GM03348 (cell line): ENCODE measurements at places on chromosomes 13 and 19.

GRCh38 chr13:43985422-43986072 lies 105.8 kb downstream of the LACC1 start:
- DNase-seq: no peak

DNA sequence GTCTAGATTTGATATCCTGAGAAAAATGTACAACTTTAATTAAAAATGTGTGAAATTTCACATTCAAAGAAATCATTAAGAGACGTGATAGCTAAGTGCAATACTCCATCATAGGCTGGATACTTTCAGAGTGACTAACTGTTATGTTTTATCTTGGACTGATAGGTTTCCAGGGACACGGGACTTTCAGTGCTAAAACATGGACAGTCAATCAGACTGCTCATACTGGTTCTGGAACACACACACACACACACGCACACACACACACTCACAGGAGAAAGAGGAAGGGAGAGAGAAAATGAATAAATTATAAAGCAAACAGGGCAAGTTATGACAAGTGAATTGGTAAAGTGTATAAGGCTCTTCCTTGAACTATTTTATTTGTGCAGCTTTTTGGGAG lies 955.9 kb downstream of the SLITRK5 start:
- DNase-seq: no peak

GRCh38 chr19:11425719-11426457 lies 6.8 kb upstream of the RGL3 start:
- DNase-seq: no peak

- DNase-seq: no peak
These were observed 30.4 kb downstream of the ZNF536 start for GRCh38 chr19:30402436-30403202.

DNA sequence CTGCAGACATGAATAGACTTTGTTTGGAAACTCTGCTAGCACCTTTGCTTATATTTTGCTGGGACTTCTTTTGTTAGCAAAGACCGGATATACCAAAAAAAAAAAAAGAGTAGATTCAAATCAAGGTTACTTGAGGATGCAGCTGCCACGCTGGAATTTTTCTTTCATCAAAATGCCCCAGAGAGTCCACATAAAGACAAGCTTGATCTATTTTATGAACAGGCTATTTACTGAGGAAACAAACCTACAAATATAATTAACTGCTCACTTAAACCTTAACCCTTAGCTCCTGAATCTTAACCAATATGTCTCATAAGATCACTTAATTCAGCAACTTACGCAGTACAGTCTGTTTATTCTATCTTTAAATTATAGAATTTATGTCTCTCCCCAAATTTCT lies 27.1 kb upstream of the DOCK9 start:
- DNase-seq: no peak

GRCh38 chr13:34521171-34521570 lies 420.9 kb upstream of the NBEA start:
- no peak for DNase-seq

DNA sequence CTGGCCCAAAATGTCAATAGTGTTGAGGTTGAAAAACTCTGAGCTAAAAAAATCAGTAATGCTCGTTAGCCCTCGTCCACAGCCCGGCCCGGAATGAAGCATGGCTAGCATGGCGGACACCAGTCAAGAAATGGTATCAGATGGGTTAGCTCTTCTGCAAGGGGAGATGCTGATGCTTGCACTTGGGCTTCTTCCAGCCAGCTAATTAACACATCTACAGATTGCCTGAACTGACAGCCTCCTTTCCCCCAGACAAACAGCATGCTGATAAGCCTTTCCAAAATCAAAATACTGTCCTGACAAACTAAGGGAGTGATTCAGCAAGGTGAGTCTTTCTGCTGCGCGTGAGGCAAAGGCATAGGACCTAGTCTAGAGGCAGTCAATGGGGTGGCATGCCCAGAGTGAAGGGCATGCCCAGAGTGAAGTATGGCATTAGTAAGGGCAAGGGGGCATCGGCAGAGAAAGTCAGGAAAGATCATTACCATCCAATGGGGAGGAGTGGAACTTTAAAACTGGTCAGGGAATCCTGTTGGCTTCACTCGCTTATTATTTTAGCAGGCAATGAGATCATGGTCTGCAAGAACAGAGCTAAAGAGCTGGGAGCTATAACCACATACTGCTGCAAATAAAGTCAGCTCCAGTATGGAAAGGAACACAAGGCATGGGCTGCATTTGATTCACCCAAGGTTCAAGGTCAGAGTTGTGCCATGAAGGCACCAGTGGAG lies 30.2 kb upstream of the UBE2L5 start:
- no peak for DNase-seq

DNA sequence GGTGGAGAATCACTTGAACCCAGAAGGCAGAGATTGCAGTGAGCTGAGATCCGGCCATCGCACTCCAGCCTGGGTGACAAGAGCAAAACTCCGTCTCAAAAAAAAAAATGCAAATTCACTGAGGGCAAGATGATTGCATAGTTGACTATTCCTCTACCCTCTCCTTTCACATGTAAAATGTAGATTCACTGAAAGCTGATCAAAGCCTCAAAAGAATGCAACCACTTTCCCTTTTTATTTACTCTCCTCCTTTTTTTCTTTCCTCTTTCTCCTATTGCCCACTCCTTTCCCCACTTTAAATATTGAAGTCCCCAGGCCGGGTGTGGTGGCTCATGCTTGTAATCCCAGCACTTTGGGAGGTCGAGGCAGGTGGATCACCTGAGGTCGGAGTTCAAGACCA lies 6.3 kb downstream of the TEX101 start:
- no peak for DNase-seq

DNA sequence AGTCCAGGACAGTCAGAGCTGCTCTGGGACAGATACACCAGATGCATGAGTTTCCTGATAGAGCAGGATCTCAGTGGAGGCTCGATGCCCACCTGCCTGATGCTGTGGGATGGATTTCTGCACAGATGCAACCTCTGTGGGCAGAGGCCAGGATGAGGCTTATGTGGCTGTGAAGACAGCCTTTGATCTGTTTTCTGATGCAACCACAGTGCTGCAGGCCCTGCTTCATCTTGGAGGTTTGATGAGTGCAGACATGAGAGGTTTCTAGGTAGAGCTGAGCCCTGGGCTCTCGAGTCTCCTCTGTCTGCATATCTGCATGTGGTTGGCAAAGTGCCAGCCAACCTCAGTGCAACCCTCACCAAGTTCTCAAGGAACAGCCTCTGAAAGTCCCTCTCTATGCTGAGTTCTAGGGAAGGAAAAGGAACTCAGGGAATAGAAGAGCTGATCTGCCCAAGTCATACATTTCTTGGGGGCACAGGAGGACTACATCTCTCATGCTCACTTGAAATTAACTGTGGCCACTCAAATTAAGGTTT lies 23.1 kb upstream of the TSHZ3 start:
- no peak for DNase-seq

DNA sequence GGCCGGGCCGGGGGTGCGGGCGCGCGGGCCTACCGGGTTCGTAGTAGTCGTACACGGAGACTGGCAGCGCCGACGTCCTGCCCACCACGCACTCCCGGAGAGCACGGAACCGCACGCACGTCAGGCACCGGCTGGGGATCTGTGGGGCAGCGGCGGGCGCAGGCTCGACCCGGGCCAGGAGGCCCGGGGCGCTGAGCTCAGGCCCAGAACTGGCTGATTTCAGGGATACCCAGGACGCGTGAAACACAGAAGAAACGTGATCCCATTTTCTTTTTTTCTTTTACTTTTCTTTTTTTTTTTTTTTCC lies 9.0 kb downstream of the F2RL3 start:
- DNase-seq: no peak

DNA sequence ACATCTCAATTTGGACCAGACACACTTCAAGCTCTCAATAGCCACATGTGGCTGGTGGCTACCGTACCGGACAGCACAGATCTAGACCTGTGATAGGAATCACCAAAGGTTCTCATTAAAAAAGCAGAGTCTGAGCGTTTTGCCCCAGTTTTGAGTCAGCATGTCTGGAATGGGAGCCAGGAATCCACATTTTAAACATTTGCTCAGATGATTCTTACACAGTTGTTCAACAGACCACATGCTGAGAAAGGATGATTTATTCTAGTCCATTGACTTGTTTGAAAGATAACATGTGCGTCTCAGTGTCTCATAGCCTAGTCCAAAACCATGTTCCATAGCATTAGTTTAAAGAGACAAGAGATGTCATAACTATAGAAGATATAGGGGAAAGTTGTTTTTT lies 53.4 kb downstream of the FLT3 start:
- DNase-seq: peak; percentile 36

- no peak for DNase-seq
These were observed 38.3 kb upstream of the C19orf12 start for GRCh38 chr19:29753190-29753933.

- no peak for DNase-seq
These were observed 5.5 kb downstream of the CELF5 start for GRCh38 chr19:3229888-3230496.

DNA sequence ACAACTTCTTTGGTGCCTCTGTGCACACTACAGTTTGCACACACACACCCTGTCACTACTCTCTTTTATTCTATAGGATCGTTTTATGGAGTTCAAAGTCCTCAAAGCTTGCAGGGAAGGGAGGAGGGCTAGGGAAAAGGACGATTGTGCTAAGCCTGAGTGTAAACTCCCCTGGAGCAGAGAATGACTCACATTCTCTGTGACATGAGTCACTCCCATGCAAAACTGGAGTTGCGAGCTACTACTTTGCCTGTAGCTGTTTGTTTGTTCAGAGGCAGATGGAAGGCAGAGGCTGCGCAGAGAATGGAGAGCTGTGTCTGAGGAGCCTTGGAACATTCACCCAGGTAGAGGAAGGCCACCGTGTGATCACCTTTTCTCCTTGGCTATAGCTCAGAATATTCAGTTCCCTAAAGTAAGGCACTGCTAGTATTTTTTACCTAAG lies 80.5 kb upstream of the MBNL2 start:
- peak; percentile 83 for DNase-seq

GRCh38 chr19:12868540-12869112 lies 12.6 kb downstream of the DNASE2 start:
- DNase-seq: peak; percentile 36

- DNase-seq: peak; percentile 39
These were observed 27.5 kb downstream of the VRK3 start for GRCh38 chr19:49997709-49998108.

DNA sequence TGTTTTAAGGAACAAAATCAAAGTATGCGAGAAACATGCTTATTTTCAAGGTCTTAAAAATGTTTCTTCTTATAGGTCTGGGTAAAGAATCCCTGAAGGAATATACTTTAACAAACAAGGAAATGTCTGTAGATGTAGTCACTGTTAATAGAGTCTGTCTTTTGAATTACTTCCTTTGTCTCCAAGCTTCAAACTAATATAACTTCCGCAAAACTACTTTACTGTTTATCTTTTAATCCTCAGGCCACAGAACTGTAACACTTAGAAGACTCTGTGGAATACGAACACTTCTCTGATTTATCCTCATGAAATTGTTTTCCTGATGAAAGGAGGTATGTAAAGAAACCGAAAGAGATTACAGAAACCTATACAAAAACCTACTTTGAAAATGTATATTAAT lies 316.0 kb downstream of the PCDH9 start:
- no peak for DNase-seq

DNA sequence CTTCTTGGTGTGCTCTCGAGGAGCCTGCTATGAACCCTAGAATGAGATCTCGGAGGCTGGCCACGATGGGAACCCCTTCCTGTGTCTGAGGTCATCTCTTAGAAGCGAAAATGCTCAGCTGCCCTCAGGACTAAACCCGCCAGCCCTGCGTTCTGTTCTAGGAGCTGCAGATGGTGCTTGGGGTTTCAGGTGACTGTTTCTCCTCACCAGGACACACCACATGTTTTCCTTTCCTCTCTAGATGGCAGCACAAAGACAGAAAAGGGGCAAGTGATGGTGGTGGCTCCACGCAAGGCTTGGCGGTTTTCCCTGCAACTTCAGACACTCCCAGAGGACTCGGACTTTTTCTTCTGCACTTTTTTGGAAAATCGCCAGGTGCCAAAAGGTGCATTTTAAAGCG lies 60.1 kb downstream of the RNASEH2B start:
- DNase-seq: no peak

- DNase-seq: no peak
These were observed at the start of gene ETV2 for GRCh38 chr19:35641515-35642151. Gene ETV2 (plus strand): TSS chr19:35641745. CDS start chr19:35642461, 716 bp downstream.

GRCh38 chr19:58549664-58550361 lies 5.1 kb downstream of the CHMP2A start:
- no peak for DNase-seq

DNA sequence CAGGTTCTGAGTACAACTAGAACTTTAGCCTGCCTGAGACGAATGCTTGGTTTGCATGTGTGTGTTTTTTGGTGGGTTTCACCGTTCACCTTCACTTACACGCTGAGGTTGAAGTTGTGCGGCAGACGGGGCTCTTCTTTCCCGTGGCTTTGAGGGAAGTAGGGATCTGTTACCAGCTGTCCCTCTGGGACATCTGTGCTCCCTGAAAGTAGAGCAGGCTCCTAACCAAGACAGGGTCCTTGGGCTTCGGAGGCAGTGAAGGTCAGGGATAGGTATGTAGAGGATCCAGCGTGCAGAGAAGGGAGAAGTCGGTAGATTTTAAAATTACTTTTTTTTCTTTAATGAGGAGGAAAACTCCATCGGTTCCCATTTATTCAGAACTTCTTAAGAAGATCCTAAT lies 48.7 kb downstream of the ZNF536 start:
- DNase-seq: no peak

DNA sequence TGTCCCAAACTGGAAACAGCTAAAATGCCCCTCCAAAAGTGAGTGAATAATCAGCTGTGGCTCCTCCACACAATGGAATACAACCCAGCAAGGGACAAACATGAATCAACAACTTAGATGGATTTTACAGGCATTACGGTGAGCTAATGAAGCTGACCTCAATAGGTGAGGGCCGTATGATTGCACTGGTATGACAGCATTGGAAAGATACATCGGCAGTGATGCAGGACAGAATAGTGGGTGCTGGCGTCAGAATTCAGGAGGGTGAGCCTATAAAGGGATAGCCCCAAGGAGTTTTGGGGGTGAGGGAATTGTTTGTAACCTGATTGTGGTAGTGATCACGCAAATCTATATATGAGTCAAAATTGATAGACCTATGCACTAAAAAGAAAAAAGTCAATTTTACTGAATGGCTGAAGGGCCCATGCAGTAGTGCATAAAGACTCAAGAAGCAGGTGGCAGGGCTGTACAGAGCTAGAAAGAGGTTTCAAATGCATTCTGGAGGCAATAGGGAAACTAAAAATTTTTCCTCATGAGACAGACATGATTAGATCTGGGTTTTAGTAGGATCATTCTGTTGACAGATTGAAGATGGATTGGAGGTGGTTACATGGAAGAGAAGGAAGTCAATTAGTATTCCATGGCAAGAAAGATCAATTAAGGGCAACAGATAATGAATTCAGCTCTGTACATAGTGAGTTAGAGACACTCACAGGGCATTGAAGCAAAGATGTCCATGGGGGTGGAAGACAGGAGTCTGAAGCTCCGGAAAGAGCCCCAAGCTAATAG lies 90.8 kb downstream of the IRS2 start:
- DNase-seq: no peak

DNA sequence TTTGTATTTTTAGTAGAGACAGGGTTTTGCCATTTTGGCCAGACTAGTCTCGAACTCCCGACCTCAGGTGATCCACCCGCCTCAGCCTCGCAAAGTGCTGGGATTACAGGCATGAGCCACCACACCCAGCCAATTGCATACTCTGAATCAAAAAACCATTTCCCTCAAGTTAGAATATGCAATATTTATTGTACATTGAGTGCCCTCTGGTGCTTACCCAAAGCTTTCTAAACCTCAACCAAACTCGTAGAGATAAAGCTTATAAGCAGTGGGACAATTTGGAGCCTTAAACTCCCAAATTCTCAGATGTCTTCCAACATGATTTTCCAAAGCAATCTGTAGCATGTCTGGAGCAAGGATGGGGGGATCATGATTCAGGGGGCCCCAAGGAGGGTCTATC lies 22.4 kb downstream of the RFXAP start:
- DNase-seq: no peak

- DNase-seq: peak; percentile 70
These were observed 123.0 kb downstream of the SLC7A1 start for GRCh38 chr13:29472332-29472961.
